ENCODE measurements at places on chromosomes 1 and 21. TPM values are rescaled to one million over a fixed set of nuclear protein-coding genes. Genes with fewer than 3 reads are reported as not detected.

- DNase-seq: peak; percentile 94
These were observed 1.1 kb upstream of the JUN start for GRCh38 chr1:58784758-58785441.

SELENBP1 gene
- 321 TPM for total RNA-seq

FAM72B gene
- total RNA-seq: 0.55 TPM

DNA sequence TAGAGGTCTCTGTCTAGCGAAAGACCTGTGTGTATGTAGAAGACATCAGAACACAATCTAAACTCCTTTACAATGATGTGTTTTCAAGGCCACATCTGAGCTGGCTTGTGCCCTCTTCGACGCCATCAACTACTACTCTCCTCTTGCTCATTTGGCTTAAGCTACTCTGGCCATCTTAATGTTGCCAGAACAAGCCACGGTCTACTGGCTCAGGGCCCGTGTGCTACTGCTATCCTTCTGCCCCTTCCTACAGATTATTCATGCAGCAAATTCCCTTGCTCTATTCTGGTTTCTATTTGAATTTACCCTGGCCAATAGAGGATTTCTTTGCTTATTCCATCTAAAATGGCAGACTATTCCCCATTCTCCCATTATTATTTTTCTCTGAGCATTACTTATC lies 121.7 kb downstream of the ZZZ3 start:
- DNase-seq: no peak

DNA sequence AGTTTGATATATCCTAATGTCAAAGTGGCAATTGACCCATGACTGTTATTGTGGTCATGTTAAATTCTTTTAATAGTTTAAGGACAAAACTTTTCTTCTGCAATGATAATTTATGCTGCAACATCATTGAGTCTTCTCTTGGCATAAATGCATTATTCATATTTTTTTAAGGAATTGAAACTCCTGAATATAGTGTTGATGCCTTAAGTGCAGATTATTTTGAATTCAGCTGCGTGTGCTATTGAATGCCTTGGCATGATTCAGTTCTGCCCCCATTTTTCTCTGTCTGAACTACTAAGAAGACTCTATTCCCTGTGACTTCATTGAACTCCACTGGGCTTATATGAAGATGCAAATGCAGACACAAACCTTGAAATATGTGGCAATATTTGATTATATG lies 22.6 kb upstream of the NOS1AP start:
- no peak for DNase-seq

DNA sequence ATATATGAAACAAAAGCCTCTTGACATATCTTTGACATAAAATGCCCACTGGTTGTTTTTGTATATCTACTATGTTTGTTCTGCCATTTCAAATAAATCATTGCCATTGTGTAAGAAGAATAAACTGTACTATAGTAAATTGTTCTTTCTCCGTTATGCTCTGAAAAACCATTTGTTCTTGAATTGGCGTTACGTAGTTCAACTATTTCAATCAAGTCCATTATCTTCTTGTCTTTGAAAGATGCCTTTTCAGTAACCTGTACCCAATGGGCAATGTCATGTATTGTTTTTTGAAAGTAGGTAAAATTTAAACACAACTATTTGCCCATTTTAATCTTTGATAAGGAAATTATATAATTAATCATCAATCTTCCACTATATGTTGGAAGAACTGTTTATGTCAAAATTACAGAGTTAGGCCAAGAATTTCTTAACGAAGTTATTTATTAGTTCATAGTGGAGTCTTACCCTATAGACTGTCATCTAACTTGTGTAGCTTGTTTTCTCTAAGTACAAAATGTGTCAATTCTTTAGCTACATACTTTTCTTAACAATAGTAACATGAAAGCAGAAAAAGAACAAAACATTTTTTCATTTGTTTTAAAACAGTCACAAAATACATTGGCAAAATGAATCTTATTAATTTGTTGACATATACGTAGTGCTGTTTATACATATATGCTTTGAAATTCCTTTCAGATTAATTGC lies 294.8 kb downstream of the PTPRC start:
- no peak for DNase-seq

GRCh38 chr1:59526240-59526639 lies 229.3 kb downstream of the FGGY start:
- no peak for DNase-seq

- DNase-seq: no peak
These were observed 687 bp upstream of the SEMA6C start for GRCh38 chr1:151147132-151147503.

DNA sequence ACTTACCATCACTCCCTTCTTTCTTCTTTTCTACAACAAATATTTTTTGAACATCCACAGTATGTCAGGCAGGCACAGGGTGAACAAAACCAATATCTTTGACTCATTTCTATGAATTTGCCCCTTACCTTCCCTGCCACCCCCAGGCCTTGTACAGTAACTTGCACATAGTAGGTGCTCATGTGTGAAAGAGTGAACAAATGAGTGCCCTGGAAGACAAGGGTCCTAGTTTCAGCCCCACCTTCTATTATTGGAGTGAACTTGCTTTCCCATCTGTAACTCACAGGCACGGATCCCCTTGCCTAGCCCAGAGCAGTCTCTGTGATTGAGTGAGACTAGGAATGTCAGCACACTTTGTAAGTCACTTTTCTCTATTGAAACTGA lies 12.8 kb downstream of the ZDHHC18 start:
- no peak for DNase-seq

GRCh38 chr1:244322181-244322580 lies 129.5 kb downstream of the ADSS2 start:
- no peak for DNase-seq

DNA sequence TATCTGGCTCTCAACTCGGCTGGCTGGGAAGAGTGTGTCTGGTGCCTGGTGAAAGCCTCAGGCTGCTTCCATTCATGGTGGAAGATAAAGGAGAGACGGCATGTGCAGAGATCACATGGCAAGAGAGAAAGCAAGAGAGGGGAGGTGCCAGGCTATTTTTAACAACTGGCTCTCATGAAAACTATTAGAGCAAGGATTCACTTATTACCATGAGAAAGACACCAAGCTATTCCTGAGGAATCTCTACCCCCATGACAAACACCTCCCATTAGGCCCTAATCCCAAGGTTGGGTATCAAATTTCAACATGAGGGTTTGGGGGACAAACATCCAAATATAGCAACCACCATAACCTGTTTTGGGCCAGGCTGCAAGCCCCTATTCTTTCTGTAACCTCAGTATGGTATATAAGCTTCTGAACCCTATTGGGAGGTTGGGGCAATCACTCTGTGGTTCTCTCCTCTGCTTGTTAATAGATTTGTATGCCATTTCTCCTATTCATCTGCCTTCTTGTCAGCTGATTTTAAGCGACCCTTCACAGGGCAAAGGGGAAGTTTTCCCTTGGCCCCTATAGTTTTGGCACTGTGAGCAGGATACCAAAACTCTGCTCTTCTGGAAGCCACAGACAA lies 179.0 kb upstream of the TNR start:
- DNase-seq: no peak

GRCh38 chr1:185816460-185816859 lies 82.3 kb downstream of the HMCN1 start:
- DNase-seq: no peak

DNA sequence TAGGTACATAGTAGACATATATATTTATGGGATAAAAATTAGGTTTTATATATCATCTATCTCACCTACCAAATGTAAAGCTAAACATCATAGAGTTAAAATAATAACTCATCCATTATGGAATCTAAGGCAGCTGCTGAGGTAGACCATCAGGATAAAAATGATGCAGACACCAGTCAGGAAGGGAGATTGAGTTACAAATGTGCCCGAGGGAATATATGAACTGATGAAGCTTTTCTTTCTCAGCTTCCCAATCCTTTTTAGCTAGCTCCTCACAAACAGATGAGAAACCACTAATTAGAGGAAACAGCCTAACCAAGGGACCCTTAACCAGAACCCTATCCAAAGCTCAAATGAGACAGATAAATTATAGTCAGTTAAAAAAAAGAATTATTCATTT lies 20.9 kb downstream of the TTLL7 start:
- DNase-seq: no peak

DNA sequence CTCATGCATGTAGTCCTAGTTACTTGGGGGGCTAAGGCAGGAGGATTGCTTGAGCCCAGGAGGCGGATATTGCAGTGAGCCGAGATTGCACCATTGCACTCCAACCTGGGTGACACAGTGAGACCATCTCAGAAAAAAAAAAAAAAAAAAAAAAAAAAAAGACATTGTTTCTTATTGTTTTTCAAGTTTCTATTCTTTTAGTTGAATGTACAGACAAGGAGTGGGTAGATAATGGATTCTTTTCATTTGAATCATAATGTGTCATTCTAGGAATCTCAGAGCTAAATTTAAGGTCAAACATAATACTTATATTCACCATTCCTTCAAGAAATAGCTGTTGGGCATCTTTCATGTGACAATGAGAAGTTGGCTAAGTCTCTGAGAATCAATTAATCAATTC lies 157.0 kb upstream of the C21orf91 start:
- DNase-seq: no peak

DNA sequence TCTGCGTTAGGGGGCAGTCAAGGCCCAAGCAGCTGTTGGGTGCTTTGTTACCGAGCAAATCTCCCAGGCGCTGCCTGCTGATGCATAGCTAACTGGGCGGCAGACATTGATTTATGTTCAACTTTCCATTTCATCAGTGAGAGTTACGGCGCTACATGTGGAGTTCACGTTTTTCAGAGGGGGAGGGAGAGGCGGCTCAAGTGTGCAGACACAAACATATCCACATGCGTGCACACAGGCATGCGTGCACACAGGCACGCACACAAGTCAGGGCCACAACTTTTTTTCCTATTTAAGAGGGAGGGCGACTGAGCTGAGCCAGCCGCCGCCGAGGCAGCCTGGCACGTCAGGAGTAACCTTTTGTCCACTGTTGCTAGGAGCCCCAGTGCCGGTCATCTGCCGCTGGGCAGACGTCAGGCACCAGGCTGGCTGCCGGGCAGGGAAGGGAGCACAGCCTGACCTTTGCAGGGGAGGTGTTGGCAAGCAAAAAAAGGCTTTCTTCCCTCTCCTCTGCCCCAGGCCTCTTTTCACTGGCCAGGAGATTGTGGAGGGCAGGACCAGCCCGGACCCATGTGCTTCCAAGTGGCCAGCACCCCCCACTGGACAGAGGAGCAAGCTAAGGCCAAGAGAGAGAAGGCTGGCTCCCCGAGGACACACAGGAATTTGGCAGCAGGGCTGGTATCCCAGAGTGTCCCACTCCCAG lies 73.3 kb downstream of the MRPL37 start:
- no peak for DNase-seq

DNA sequence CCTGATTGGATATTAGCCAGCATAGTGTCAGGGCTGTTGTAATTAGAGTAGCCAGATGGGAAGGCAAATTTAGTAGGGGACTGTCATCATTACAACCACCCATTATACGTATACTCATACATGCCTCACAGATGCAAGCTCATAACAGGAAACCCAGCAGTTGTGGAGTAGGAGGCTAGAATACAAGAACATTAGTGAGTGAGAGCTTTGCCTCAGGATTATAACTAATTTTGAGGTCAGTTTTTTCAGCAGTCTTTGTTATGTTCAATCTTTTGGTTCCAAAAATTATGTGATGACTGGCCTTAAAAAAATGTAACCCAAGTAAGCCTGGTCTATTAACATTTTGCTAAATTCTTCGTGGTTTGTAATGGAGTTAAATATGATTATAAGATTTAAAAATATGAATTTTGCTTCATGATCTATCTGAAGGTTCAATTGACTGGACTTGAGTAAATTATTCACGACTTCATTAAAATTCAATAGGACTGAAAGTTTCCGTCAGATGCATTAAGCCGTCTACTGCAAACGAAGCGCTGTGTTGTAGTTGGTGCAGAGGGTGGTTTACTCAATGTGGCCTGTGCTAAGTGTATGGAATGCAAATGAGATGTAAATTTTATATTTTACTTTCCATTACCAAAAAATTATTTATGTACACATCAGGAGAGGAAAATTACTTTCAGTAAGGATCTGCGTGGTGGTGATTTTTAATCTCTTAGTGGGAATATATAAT lies 48.8 kb downstream of the KCNK1 start:
- DNase-seq: no peak

SPOCD1 gene
- 31.4 TPM for total RNA-seq

GRCh38 chr1:233300326-233300725 lies 4.8 kb upstream of the PCNX2 start:
- DNase-seq: no peak

GRCh38 chr21:18252680-18253079 lies 8.0 kb downstream of the CHODL start:
- no peak for DNase-seq

DNA sequence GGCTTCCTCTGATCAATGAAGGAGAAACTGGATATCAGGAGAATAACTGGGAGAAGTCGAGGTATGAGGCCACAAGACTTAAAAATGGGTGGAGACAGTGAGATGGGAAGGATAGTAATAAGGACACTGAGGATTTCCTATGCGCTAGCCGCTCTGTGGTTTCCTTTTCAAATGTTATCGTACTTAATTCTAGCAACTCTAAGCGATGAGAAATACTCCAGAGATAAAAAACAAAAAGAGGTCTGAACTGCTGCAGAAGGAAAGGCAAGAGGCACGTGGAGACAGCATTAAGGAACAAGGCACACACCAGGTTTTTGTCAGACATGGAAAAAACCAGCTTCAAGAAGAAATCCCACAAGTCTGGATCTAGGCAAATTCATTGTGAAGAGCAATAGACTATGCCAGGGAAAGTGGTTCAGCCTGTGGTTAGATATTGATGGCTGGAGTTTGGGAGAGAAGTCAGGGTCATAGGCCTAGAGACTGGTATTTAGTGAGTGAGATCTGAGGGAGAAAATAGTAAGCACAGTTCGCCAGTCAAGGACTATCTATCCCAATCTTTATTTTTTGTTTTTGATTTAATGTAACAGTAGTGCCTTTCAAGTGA lies 5.3 kb downstream of the CLCA2 start:
- DNase-seq: no peak

GRCh38 chr1:76148460-76148859 lies 73.9 kb downstream of the ST6GALNAC3 start:
- DNase-seq: no peak

C8A gene
- total RNA-seq: not detected

GRCh38 chr1:241560146-241560848 lies 28.1 kb downstream of the KMO start:
- no peak for DNase-seq

DNA sequence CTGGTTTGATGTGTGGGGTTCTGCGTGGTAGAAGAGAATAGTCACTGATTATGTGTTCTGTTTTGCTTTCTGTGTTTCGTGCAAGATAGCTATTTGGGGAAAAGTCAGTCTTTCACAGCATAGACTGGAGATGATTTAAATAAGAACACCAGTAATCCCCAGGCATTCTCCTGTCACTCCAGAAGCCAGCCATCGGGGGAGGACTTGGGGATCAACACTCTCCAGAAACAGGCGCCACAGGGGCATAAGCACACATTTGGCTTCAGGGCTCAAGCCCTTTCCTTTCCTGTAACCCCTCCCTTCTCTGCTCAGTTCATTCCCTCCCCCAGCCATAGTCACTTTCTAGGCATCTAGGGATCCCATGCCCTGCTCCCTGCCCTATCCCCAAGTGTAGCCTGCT lies 97.3 kb upstream of the BEND5 start:
- no peak for DNase-seq

GRCh38 chr1:93807311-93807930 lies 71.6 kb downstream of the DNTTIP2 start:
- DNase-seq: no peak
